ENCODE measurements at places on chromosomes 12 and 14.

GRCh38 chr12:27220055-27220987, 23.8 kb upstream of the STK38L start:
- peak; percentile 21 for DNase-seq

GRCh38 chr12:3456809-3457208, 34.2 kb upstream of the PRMT8 start:
- no peak for DNase-seq

DNA sequence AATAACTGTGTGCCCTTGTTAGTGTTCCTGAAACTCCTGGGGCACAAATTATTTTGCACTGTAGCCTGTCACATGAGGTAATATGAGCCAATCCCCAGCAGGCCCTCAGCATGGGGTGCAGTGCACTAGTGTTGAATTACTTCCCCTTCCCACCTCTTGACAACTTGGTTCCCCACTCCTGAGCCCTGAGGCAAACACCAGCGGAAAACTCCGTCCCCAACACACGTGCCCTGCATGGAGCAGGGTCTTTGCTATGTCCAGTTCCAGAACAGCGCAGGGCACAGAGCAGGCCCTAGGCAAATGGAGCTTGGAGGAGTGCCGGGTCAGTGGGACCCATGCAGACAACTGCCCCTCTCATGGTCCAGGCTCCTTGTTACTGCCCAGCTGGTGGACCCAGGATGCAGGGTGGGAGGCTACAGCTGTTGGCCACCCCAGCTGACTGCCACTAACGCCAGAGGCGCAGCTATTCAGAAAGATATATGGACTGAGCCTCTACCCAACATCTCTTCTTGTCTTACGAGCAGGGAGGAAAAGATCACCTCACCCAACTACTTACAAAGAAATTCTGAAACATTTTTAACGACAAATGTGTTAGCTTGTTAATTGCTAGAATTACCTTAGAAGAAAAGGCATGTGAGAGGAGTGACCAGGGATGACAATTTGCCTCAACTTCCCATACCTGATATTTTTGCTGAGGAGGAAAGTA, 71.6 kb downstream of the NT5DC3 start:
- no peak for DNase-seq

DNA sequence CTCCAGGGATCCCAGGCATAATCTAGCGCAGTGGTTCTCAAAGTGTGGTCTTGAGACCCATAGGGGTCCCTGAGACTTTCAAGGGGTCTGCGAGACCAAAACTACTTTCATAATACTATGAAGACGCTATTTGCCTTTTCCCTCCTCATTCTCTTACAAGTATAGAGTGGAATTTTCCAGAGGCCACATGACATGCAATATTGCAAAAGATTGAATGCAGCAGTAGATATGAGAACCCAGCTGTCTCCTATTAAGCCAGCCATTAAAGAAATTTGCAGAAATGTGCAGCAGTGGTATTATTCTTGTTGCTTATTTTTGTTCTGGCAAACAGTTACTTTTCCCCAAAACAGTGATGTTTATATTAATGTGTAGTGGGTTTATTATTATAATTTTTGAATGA, 62.8 kb downstream of the VWF start:
- DNase-seq = no peak

GRCh38 chr14:79781882-79782281, 429.4 kb downstream of the DIO2 start:
- DNase-seq = no peak

- DNase-seq = no peak
Measured at GRCh38 chr12:95505039-95505438, 31.1 kb downstream of the METAP2 start.

GRCh38 chr14:63472986-63473788, 70.0 kb downstream of the PPP2R5E start:
- DNase-seq = no peak

DNA sequence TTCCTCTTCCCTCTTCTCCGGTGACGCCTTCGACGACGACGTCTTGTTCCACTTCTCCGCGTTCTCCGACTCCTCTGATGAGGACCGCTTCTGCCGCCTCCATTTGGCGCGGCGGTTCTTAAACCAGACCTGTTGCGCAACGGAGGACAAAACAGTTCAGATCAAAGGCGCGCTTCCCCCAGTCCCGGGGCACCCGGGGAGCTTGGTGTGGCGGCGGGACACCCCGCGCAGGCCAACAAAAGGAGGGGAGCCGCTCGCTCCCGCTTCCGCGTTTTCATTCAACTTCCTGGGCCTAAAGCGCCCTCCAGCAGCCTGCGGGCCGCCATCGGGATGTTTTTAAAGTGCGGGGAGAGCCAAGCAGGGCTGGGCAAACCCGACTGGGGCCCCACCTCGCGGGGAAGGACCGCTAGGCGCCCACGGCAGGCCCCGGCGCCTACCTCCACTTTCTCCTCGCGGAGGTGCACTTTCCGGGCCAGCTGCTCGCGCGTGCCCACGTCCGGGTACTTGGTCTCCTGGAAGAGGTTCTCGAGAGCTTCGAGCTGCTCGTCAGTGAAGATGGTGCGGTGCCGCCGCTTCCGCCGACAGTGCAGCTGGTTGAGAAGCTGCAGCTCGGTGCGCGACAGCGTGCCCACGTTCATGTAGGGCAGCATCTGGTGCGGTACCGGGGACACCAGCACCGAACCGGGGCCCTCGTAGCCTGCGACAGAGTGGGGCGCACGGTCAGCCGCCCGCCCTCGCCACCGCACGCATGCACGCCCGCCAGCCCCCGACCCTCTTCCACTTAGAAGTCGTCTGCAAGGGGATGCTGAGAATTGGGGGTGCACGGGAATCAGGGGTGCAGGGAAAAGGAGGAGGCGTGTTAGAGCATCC, 1.2 kb downstream of the GSC start:
- DNase-seq = peak; percentile 38

GRCh38 chr14:73153272-73153671, 17.0 kb downstream of the PSEN1 start:
- DNase-seq = no peak

DNA sequence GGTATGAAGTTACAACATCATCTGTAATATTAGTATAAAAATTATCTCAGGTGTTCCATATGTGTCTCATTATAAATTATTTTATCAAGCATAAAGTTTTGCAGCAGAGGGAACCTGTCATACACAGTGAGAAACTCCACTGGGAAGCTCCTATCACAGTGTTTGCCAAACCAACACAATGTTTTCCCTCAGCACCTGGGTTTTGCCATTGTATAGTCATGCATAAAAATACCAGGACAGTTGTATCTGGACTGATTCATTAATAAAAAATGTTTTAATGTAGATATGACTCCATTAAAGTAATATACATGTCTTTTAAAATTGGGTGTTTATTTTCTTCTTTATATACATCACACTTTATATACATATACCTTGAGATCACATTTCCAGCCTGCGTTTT, 56.6 kb downstream of the METTL25 start:
- no peak for DNase-seq

DNA sequence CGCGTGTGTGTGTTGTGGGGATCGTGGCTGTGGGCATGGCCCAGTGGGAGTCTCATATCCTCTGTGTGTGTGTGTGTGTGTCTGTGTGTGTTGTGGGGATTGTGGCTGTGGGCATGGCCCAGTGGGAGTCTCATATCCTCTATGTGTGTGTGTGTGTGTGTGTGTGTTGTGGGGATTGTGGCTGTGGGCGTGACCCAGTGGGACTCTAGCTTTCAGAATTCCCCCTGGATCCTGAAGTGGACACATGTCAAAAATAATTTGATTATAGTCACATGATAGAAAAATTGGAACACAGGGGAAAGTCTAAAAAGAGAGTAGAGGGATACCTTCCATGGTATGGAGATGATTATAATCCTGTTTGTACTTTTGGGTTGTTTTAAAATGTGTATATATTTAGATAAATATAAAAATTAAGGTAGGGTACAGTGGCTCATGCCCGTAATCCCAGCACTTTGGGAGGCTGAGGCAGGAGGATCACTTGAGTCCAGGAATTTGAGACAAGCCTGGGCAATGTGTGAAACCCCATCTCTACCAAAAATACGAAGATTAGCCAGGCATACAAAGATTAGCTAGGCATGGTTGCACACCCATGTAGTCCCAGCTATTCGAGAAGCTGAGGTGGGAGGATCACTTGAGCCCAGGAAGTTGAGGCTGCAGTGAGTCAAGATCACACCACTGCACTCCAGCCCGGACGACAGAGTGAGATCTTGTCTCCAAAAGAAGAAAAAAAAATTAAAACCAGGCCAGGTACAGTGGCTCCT, 11.0 kb downstream of the PAPLN start:
- no peak for DNase-seq

DNA sequence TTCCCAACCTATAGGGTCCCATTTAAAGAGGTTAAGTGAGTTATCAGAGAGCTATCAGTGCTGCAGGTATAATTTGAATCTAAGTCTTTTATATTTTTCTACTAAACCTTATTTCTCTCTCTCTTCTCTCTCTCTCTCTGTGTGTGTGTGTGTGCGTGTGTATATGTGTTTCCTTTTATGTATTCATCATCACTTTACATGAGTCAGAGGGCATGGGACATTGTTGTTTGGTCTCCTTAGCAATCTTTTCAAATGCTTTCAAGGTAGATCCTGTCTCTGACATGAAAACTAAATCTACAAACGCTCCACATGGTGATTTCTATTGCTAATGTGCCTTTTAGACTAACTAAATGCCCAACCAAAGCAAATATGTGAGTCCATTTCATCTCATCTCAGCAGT, 459.7 kb downstream of the BTG1 start:
- peak; percentile 8 for DNase-seq

- DNase-seq = peak; percentile 39
Measured at GRCh38 chr14:99265571-99265970, 6.4 kb downstream of the BCL11B start.

DNA sequence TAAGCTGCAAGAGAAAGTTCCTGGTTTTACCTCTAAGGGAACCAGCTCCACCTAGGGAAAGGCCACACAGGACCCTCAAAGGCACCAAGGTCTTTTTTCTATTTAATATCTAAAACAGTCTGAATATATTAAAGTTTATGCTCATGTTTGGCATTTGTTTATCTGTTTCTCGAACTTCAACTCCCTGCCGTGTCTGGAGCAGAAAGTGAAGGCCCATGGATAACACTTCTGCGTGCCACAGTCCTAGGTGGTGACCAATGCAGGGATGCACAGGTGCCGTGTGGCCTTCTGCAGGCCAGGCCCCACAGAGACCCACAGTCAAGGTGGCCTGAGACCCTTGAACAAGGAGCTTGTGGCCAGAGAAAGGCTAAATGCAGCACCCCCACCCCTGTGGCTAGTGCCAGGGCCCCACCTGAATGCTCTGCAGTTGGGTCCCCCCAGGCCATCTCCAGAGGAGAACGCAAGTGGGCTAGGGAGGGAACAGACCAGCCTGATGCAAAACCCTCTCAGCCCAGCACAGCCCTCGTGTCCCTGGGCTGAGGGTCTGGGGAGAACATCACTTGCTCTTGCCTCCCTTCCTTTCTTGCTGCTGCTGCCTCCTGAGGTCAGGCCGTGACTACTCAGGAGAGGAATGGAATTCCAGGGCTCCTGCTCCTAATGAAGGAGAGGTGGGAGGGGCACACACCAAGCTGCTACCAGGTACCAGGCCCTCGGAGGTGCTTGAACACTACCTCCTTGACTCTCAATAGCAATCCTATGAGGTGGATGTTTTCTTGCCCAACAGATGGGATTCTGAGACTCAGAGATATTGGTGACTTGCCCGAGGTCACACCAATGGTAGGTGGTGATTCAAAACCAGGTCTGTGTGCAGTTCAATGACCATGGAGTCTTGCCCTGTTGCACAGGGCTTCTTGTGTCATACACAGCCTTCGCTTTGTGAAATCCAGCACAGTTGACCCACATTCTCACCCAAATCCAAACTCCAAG, 45.4 kb downstream of the PSMA6 start:
- no peak for DNase-seq

- DNase-seq = no peak
Measured at GRCh38 chr12:89433634-89434033, 81.3 kb upstream of the DUSP6 start.

GRCh38 chr14:99426265-99426664, 54.4 kb downstream of the SETD3 start:
- no peak for DNase-seq

- DNase-seq = no peak
Measured at GRCh38 chr14:94458558-94459205, 6.1 kb upstream of the SERPINA11 start.

GRCh38 chr12:4276524-4277204, 3.1 kb downstream of the CCND2 start:
- DNase-seq = peak; percentile 95

DNA sequence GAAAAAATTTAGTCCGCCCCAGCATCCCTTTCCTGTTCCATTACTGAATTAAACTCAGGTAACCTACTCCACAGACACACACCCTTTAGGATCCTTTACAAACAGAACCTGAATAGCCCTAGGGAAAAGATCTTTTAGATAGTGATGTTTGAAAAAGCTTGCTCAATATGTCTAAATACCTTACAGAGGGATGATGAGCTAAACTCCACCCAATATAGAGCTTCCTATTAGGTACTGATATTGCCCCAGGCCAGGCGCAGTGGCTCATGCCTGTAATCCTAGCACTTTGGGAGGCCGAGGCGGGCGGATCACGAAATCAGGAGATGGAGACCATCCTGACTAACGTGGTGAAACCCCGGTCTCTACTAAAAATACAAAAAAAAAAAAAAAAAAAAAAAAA, 50.1 kb downstream of the FERMT2 start:
- DNase-seq = no peak

DNA sequence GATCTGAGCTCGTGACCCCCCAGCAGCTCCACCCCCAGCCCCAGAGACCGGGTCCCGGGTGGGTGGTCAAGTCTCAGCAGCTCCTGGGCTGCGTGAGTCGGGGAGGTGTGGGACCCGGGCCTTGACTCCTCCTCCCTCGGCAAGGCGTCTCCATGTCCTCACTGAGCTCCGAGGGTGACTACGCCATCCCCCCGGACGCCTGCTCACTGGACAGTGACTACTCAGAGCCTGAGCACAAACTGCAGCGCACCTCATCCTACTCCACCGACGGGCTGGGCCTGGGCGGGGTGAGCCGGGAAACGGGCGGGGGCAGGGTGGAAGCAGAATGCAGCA, 28.1 kb downstream of the PIGH start:
- DNase-seq = no peak

DNA sequence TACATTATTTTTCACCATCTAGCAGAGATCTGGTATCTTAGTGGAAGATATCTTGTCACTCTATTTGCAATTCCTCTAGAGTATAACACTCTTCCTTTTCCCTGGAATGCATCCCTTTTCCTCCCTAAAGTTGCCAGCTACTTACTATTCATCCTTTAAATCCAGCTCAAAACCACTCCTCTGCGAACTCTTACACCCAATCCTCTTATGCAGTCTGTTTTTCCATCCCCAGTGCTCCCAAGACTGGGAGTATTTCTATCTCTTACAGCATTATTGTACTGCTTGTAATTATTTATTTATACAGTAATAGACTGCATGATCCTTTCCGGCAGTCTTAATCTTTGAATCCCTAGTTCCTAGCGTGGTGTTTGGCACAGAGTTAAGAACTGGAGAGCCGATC, 2.9 kb upstream of the SRGAP1 start:
- DNase-seq = no peak

GRCh38 chr12:101356794-101357193, 50.8 kb downstream of the ARL1 start:
- no peak for DNase-seq

DNA sequence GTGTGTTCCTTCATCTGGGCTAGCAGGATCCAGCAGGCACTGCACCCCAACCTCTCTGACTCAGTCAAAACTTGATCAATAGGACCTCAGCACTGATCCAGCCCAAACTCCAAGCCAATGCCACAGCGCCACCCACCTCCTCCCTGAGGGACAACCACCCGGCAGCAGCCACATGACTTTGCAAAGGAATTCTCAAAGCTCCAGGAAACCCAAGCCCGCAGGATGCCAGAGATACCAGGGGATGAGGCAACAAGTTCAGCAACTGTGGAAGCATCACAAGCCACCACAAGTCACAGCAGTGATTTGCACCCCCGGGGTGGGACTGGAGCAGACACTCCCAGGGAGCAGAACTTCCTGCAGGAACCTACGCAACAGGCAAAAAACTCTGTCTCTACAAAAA, 37.3 kb downstream of the ACTN1 start:
- DNase-seq = no peak
